ENCODE measurements at places on chromosomes 7 and 10. TPM values are rescaled to one million over a fixed set of nuclear protein-coding genes. Genes with fewer than 3 reads are reported as not detected.

Gene CUZD1
- 0.59 TPM for total RNA-seq

DNA sequence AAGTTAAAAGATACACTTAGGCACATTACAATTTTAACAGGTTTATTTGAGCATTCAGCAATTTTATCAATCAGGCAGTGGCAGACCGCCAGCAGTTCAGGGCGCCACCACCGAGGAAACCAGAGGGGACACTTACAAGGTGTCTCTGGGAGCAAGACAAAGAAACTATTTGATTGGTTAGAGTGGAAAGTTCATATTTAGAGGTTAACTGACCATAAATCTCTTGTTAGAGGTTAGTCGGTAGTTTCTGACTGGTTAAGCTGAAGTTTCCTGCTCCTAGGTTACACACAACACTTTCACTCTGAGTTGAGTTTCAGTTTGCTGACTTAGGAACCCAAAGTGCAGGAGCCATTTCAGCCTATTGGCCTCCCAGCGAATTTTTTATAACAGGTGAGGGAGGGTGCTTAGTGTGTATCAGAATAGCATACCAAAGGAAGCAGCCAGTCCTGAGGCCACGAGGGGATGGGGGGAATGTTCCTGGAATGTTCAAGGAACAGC is 10.8 kb upstream of the PVRIG start:
- peaks cover 38% of the 10 kb centered on the region for H3K27me3 ChIP-seq
- DNase-seq: no peak
- H3K27ac ChIP-seq: no peak overlapping the region
- H3K4me3 ChIP-seq: no peak overlapping the region
- H3K36me3 ChIP-seq: no peaks in the 10 kb centered on the region

GRCh38 chr10:4810092-4810491 is 15.9 kb upstream of the AKR1E2 start:
- no peak overlapping the region for H3K4me3 ChIP-seq
- H3K36me3 ChIP-seq: no peaks in the 10 kb centered on the region
- peaks cover 33% of the 10 kb centered on the region for H3K4me1 ChIP-seq
- no peak for DNase-seq
- peak overlapping the region; percentile 93 for H3K27ac ChIP-seq
- H3K27me3 ChIP-seq: no peaks in the 10 kb centered on the region

GRCh38 chr10:101007915-101008822 is 8.6 kb downstream of the LZTS2 start:
- H3K36me3 ChIP-seq: peaks cover 37% of the 10 kb centered on the region
- DNase-seq: peak; percentile 87
- H3K27ac ChIP-seq: no peak overlapping the region

DNA sequence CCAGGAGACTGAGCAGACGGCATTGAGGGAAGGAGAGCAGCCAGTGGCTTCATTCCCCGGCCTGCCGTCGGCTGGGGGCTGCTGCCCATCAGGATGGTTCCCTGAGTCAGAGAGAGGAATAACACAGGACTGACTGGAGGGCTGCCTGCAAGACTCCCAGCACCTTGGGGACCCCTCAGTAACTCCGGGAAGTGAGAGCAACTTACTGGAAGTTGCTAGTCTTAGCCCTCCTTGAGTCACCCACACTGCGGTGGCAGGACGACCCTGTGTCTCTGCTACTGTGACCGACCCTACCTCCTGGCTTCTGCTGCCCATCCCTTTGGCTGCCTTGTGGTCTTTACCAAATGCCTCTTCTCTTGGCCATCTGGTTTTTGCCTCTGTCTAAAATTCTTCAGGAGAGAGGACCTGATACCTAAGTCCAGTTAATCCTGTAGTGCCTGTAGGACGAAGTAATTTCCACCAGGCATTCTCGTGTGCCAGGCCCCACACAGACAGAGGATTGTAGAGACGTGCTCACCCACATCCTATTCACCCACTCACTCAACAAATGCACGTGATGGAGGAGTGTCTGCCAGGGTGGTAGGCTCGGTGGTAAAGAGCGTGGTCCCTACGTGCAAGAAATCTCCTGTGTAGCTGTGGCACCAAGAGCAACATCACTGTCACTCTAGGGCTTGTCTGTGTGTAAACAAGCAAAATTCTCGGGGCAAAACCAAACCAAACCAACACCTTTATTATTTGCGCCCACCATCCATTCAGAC is 156.5 kb downstream of the PRKCQ start:
- no peaks in the 10 kb centered on the region for H3K36me3 ChIP-seq
- H3K27me3 ChIP-seq: peaks cover under 1% of the 10 kb centered on the region
- H3K4me3 ChIP-seq: no peak overlapping the region
- DNase-seq: no peak
- no peak overlapping the region for H3K27ac ChIP-seq
- H3K4me1 ChIP-seq: no peaks in the 10 kb centered on the region

GRCh38 chr7:91940572-91941341 is at the start of gene AKAP9:
Gene AKAP9 (plus strand): TSS chr7:91940862. CDS start chr7:91941100, 238 bp downstream.
- H3K36me3 ChIP-seq: no peaks in the 10 kb centered on the region
- peak within 1 kb of the TSS; percentile 83 for H3K27ac ChIP-seq
- H3K27me3 ChIP-seq: no peaks in the 10 kb centered on the region
- peaks cover 11% of the 10 kb centered on the region for H3K4me1 ChIP-seq
- peak within 1 kb of the TSS; percentile 92 for H3K4me3 ChIP-seq
- peak; percentile 86 for DNase-seq

DNA sequence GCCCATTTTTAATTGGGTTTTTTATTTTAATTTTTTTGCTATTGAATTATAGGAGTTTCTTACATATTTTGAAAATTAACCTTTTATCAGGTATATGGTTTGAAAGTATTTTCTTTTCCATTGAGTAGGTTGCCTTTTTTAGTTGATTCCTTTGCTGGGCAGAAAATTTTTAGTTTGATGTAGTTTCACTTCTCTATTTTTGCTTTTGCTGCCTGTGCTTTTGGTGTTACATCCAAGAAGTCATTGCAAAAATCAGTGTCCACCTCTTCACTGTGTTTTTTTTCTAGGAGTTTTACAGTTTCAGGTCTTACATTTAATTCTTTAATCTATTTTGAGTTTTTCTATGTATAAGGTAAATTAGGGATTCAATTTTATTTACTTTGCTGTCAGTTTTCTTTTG is 129.8 kb upstream of the FERD3L start:
- no peak for DNase-seq
- H3K4me3 ChIP-seq: no peak overlapping the region

- DNase-seq: no peak
- H3K36me3 ChIP-seq: no peaks in the 10 kb centered on the region
- no peak overlapping the region for H3K4me3 ChIP-seq
- no peak overlapping the region for H3K27ac ChIP-seq
These were observed 21.0 kb upstream of the C10orf71 start for GRCh38 chr10:49277973-49278372.

- no peak overlapping the region for H3K4me3 ChIP-seq
- H3K27ac ChIP-seq: no peak overlapping the region
- no peak for DNase-seq
- no peaks in the 10 kb centered on the region for H3K27me3 ChIP-seq
- peaks cover 24% of the 10 kb centered on the region for H3K4me1 ChIP-seq
These were observed 5.0 kb downstream of the AKR1B10 start for GRCh38 chr7:134532180-134532953.

- H3K4me3 ChIP-seq: no peak overlapping the region
- no peaks in the 10 kb centered on the region for H3K27me3 ChIP-seq
- peak overlapping the region; percentile 58 for H3K27ac ChIP-seq
- H3K4me1 ChIP-seq: peaks cover 32% of the 10 kb centered on the region
- no peaks in the 10 kb centered on the region for H3K36me3 ChIP-seq
- peak; percentile 95 for DNase-seq
These were observed 3.7 kb downstream of the PLPP4 start for GRCh38 chr10:120460776-120461175.

- H3K27ac ChIP-seq: no peak overlapping the region
- H3K4me3 ChIP-seq: no peak overlapping the region
- DNase-seq: no peak
- H3K36me3 ChIP-seq: no peaks in the 10 kb centered on the region
These were observed 161.9 kb downstream of the TCERG1L start for GRCh38 chr10:131149586-131149985.

DNA sequence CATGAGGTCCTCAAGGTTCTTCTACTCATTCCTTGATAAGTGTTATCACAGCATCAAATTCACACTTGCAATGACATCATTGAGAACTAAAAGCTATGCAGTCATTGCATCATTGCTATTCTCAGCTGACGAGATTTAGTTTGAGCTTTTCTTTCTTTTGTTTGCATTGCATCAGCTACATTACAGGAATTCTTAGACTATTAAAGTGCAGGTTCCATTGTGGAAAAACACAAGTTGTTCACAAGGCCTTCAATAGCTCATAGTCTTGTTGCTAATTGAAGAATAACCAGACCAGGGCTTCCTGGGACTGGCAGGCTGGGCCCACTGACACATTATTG is 139.3 kb downstream of the CXCL12 start:
- DNase-seq: no peak
- H3K36me3 ChIP-seq: no peaks in the 10 kb centered on the region
- peaks cover 20% of the 10 kb centered on the region for H3K27me3 ChIP-seq
- no peaks in the 10 kb centered on the region for H3K4me1 ChIP-seq
- no peak overlapping the region for H3K4me3 ChIP-seq
- H3K27ac ChIP-seq: no peak overlapping the region

GRCh38 chr7:53983480-53983879 is 558.7 kb upstream of the VSTM2A start:
- no peak overlapping the region for H3K4me3 ChIP-seq
- DNase-seq: no peak
- H3K4me1 ChIP-seq: no peaks in the 10 kb centered on the region
- H3K27ac ChIP-seq: no peak overlapping the region
- no peaks in the 10 kb centered on the region for H3K36me3 ChIP-seq

GRCh38 chr7:1136841-1137516 is 23.0 kb downstream of the ZFAND2A start:
- H3K4me3 ChIP-seq: peak overlapping the region; percentile 98
- no peaks in the 10 kb centered on the region for H3K27me3 ChIP-seq
- H3K4me1 ChIP-seq: peaks cover 14% of the 10 kb centered on the region
- DNase-seq: no peak
- no peaks in the 10 kb centered on the region for H3K36me3 ChIP-seq
- H3K27ac ChIP-seq: peak overlapping the region; percentile 80

- DNase-seq: no peak
- no peaks in the 10 kb centered on the region for H3K4me1 ChIP-seq
- H3K27ac ChIP-seq: no peak overlapping the region
- H3K4me3 ChIP-seq: no peak overlapping the region
- no peaks in the 10 kb centered on the region for H3K36me3 ChIP-seq
- H3K27me3 ChIP-seq: no peaks in the 10 kb centered on the region
These were observed 106.8 kb downstream of the POLL start for GRCh38 chr10:101481256-101481655.

GRCh38 chr10:75542084-75542483 is 110.7 kb downstream of the LRMDA start:
- no peaks in the 10 kb centered on the region for H3K27me3 ChIP-seq
- H3K4me3 ChIP-seq: no peak overlapping the region
- DNase-seq: no peak
- H3K36me3 ChIP-seq: no peaks in the 10 kb centered on the region
- peak overlapping the region; percentile 50 for H3K27ac ChIP-seq
- peaks cover 53% of the 10 kb centered on the region for H3K4me1 ChIP-seq

- DNase-seq: peak; percentile 62
- H3K27ac ChIP-seq: peak overlapping the region; percentile 55
- no peak overlapping the region for H3K4me3 ChIP-seq
- H3K4me1 ChIP-seq: peaks cover 2% of the 10 kb centered on the region
- H3K36me3 ChIP-seq: no peaks in the 10 kb centered on the region
- H3K27me3 ChIP-seq: no peaks in the 10 kb centered on the region
These were observed 374.8 kb upstream of the AKR1E2 start for GRCh38 chr10:4450981-4451908.

DNA sequence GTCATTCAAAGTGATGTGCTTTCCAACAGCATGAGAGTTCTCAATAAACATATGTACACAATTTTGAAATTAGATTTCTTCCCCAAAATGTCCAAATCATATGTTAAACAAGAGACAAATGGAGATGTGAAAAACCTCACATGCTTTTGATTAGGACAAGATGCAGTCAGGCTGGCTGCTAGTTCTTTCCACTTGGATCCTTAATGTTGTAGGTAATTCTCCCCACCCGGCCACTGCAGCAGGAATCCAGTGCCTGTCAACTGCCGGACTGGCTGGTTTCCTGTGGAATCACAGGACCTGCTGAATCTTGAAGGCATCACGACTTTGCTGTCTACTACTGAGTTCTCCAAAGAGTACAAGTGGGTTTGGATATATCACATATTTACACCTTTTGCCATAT is 138.6 kb upstream of the AKR1E2 start:
- H3K27ac ChIP-seq: peak overlapping the region; percentile 56
- DNase-seq: peak; percentile 32
- H3K27me3 ChIP-seq: no peaks in the 10 kb centered on the region
- H3K4me1 ChIP-seq: peaks cover 30% of the 10 kb centered on the region
- no peaks in the 10 kb centered on the region for H3K36me3 ChIP-seq

DNA sequence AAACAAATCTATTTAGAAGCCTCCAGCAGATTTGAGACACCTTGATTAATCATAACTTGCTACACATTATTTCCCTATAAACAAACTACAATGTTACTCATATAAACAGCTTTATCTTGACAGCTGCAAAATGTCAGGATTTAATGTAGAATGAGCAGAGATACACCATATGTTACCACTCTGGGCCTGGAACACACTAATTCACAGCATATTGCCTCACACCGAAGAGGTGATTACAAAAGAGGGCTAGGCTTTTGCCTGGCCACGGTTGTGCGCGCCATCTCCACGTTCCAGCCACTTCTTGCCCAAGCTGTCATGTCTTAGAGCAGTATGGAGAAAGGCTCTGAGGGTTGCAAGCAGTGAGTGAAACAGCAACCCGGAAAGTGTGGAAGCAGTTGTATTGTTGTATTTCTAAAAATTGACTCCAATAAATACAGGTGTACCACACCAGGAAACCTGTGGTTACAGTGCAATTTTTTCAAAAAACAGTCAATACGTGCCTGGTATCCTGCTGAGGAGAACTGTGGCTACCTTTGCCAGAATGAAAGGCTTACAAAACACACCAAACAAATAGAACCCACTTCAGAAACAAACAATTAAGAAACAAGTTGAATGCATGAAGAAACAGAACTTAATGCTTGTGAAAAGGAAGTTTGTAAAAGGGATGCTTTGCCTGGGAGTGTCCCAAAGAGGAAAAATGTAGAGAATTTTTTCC is 498.1 kb downstream of the PLXNA4 start:
- DNase-seq: no peak
- no peaks in the 10 kb centered on the region for H3K4me1 ChIP-seq
- H3K4me3 ChIP-seq: no peak overlapping the region
- no peak overlapping the region for H3K27ac ChIP-seq
- no peaks in the 10 kb centered on the region for H3K36me3 ChIP-seq
- H3K27me3 ChIP-seq: peaks cover 38% of the 10 kb centered on the region

- no peak overlapping the region for H3K4me3 ChIP-seq
- H3K4me1 ChIP-seq: peaks cover 9% of the 10 kb centered on the region
- DNase-seq: no peak
- no peaks in the 10 kb centered on the region for H3K36me3 ChIP-seq
These were observed 52.1 kb downstream of the GNAI1 start for GRCh38 chr7:80186721-80187120.

- no peaks in the 10 kb centered on the region for H3K27me3 ChIP-seq
- H3K4me3 ChIP-seq: no peak overlapping the region
- no peak overlapping the region for H3K27ac ChIP-seq
- H3K4me1 ChIP-seq: no peaks in the 10 kb centered on the region
These were observed 537.7 kb downstream of the GRM8 start for GRCh38 chr7:126715076-126715475.

- H3K36me3 ChIP-seq: no peaks in the 10 kb centered on the region
- no peak overlapping the region for H3K27ac ChIP-seq
- no peaks in the 10 kb centered on the region for H3K27me3 ChIP-seq
- H3K4me3 ChIP-seq: no peak overlapping the region
- DNase-seq: no peak
- H3K4me1 ChIP-seq: no peaks in the 10 kb centered on the region
These were observed 70.5 kb upstream of the SP4 start for GRCh38 chr7:21357151-21358097.

GRCh38 chr7:11638011-11638774 is 193.8 kb downstream of the THSD7A start:
- DNase-seq: no peak
- no peaks in the 10 kb centered on the region for H3K36me3 ChIP-seq
- no peaks in the 10 kb centered on the region for H3K4me1 ChIP-seq
- no peaks in the 10 kb centered on the region for H3K27me3 ChIP-seq
- no peak overlapping the region for H3K27ac ChIP-seq

Data from osteoblast (primary cell).